Stimulated activated CD8-positive, alpha-beta memory T cell treated with anti-CD3 and anti-CD28 coated beads, Interleukin-15, amount 100 ng/mL, for 4 hours (primary cell): ENCODE measurements at places on chromosomes 1 and 21.

DNA sequence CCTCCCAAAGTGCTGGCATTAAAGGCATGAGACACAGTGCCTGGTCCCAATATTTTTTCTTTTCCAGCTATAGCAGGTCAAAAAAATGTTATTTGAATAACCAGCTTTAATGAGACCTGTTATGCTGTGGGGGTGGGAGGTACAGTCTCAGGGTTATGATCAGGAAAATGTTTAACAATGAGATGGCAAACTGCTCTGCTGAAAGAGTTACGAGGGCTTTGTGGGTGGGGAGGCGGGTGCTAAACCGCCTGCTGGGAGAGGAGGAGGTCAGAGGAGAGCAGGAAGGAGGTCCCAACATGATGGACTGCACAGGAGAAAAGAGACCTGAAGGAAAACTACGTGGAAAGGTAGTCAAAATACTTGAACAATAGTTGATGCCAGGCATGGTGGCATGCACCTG, 126.0 kb upstream of the B3GALT2 start:
- no peak for DNase-seq

DNA sequence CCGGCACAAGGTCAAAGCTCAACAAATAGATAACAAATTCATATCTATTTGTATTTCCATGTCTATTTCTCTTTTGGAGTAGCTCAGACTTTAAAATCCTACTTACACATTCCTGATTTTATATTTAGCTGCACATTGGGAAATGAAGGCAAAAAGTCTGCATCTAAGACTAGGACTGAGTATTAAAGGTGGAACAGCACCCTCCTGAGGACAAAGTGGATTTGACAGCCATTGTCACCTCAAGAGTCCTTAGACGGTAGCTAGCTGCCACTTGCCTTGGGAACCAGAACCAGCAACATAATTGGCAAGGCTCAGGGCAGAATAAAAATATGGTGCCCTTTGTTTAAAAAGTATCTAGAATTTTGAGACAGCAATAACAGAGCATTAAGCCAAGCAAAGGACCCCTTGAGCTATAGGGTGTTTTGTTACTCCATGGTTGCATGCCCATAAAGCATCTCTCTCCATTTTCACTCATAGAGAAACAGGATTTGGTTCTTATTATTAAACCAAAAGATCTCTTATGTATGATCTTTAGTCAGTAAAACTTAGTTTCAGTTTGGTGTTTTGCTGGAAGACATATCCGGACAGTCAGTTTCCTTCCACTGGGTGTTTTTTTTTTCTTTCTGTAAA, 30.0 kb upstream of the SGIP1 start:
- DNase-seq, result no peak

DNA sequence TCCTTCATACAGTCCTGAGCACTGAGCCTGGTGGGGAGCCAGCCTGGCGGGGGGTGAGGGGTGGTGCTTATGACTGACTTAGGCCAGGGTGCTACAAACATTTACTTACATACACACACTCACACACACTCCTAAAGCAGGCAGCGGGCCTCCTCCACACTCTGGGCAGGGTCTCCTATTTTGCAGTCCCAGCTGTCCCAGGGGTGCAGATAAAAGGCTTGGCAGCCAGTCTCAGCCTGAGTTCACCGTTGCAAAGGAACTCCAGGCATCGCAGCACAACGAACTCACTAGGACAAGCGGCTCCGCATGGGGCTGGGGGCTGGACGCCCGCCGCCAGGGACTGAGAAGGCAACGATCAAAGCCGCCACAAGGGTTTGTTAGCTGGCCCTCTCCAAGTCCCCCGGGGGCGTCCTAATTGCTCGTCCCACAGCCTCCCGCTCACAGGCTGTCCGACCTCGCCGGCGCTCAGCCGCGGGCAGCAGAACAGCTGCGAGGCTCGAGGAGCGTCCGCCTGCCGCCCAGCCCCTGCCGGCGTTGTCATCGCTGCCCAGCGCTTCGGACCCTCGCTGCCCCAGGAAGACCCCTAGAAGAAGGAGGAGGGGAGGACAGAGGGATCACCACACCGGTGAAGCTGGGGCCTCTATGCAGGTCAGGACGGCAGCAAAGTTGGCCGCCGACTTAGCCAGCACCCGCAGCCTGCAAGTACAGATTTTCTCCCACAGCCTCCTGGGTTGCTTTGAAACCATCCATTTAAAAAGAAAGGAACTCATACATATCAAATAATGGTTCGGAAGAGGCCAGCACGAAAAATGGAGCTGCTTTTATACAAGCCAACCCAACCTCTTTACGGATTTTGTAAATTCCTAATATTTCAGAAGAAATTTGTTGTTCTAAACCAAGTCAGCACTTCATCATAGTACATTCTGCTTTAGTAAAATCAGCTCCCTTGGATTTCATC, 6.2 kb downstream of the BARHL2 start:
- no peak for DNase-seq

- DNase-seq, result no peak
Measured at GRCh38 chr21:30996728-30997127, 41.5 kb downstream of the KRTAP19-8 start.
